Ureter (tissue), 1 donor: ENCODE measurements at places on chromosomes 4 and X. TPM values are rescaled to one million over a fixed set of nuclear protein-coding genes. Genes with fewer than 3 reads are reported as not detected.

BANK1 gene
- total RNA-seq = 14.1 TPM

EVC2 gene
- 6.1 TPM for total RNA-seq

SPIN2A gene
- 1.4 TPM for total RNA-seq

PNCK gene
- total RNA-seq = 12.3 TPM

GNRHR gene
- total RNA-seq = not detected

PAGE1 gene
- total RNA-seq = not detected

CXorf65 gene
- total RNA-seq = not detected

NWD2 gene
- total RNA-seq = 0.36 TPM

EXOC1L gene
- total RNA-seq = not detected

MORF4L2 gene
- total RNA-seq = 307 TPM
